Activated CD4-positive, alpha-beta T cell treated with anti-CD3 and anti-CD28 coated beads for 1 hour (primary cell): ENCODE measurements at places on chromosomes 2 and 18.

DNA sequence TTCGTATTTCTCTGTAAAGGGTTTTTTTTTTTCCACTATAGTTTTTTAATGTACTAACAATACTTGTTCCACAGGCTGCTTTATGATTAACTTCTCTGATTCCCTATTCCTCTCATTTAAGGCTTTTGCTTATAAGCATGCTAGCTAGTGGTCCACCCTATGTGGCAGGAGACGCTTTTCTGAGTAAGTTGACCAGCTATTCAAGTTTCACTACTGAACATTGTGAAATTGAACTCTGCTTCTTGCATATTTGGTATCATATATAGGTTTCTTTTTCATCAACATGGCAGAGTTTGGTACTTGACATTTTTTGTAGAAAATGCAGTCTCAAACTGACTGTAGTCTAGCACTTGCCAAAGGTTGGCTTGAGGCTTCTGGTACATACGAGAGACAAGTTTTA lies 74.2 kb downstream of the OTX1 start:
- DNase-seq = no peak

- no peak for DNase-seq
Observed at GRCh38 chr2:21220930-21221329, 97.2 kb downstream of the TDRD15 start.

DNA sequence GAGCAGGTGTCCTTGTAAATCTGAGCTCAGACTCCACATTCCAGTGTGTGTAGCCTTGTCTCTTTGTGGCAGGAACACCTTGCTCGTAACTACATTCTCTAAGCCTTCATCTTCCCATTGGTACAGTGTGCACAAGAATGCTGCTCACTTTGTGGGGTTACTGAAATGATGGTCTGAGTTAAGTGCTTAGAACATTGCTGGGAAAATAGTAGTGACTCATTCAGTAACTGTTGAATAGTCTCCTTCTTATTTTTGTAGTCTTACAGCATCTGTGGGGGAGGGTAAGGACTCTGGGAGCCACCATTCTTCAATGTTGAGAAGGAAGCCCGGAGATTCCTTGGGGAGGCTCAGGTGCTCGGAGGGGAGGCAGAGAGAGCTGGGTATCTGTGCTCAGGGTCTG lies 236.0 kb upstream of the HDAC4 start:
- no peak for DNase-seq

DNA sequence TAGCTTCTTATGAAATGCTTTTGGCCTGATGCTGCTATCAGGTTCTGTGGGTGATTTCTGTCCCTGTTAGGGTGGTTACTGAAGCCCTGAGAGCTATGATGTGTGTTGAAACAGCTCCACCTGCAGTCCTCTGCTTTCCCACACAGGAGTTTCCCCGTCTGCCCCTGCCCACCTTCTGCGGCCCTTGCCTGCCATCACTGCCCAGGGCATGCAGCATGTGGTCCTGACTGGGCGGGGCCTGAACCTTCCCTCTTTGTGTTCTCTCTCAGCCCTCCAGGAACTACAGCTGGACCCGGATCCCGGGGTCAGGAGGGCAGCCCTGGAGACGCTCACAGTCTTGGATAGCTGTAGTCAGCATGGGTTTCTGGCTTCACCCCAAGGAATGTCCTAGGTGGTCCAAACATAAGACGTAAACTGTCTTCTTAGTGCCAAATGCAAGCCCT lies 21.4 kb downstream of the HJURP start:
- DNase-seq = no peak

GRCh38 chr2:128378231-128379020 lies 59.8 kb upstream of the HS6ST1 start:
- no peak for DNase-seq
